ENCODE measurements at places on chromosomes 2 and 18. TPM values are rescaled to one million over a fixed set of nuclear protein-coding genes. Genes with fewer than 3 reads are reported as not detected.
A peak's percentile ranks its signal among the peaks of the same experiment; 100 is the strongest.

DNA sequence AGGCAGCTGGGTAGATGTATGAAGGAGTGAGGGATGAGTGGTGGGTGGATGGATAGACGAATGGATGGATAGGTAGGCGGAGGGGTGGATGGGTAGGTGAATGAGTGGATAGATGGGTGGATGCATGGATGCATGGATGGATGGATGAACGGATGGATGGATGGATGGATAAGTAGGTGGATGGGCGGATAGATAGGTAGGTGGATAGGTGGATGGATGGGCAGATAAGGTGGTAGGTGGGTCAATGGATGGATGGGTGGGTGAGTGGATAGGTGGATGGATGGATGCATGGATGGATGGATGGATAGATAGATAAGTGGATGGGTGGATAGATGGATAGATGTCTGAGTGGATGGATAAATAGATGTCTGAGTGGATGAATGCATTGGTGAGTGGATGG, 30.1 kb downstream of the MLPH start:
- DNase-seq = no peak

- peak; percentile 5 for DNase-seq
Observed at GRCh38 chr18:43396266-43396665, 119.0 kb upstream of the SYT4 start.

GRCh38 chr2:69612200-69612599, 31.3 kb downstream of the AAK1 start:
- DNase-seq = no peak

DNA sequence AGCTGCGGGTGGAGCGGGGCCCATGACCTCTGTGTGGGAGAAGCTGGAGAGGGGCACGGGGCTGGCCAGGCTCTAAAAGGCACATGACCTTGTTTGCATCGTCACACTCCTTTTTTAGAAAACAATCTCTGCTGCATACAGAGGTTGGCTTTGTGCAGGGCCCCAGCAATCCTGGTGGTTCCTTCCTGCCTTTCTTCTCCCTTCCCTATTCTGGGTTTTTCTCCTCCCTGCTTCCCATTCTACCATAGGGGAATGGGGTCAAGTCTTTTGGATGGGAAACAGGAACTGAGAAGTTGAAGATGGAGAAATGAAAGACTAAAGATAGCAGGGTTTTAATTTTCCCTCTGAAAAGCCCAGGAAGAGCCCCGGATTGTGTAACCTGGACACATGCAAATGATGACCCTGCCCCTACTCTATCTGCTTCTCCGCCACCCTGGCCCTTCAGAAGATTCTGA, 53.9 kb downstream of the ASAP2 start:
- no peak for DNase-seq

DNA sequence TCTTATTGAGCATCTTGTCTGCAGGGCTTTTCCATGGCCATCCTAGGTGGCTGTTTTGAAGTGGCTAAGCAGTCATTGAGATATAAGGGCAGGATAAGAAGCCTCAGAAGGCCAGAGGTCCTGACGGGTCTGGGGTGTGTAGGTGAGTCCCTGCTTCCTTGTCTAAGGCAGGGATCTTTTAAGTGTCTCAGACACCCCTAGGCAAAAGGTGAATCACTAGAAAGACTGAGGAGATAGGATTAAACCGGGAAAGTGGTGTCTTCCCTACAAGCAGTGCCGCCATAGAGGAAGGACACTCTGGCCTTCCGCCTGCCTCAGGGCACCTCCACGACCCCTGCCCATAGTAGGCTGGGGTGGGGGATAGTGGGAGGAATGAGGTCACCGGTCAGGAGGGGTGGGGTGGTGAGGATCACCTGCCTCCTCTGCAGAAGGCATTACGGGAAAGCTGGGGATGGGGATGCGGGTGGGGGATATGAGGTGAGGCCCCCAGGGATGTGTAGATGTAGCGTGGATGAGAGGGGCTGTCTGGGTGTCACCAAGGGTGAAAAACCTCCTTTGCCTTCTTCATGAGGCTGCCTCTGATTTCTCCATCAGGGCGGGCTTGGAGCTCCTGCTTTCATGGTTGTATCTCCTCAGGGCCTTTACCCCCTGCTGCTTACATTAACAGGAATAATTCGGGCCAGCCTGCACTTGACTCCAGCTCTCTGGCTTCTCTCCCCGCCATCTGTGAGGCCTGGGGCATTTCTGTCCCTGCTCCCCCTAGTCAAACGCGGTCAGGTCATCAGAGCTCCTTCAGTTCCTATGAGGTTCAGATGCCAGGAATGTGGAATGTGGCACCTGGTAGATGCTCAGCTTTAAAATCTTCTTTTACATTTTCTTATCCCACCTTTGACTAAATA, 244.0 kb downstream of the DYSF start:
- no peak for DNase-seq

- DNase-seq = no peak
Observed at GRCh38 chr2:96102596-96103186, 13.7 kb downstream of the ADRA2B start.

- peak; percentile 35 for DNase-seq
Observed at GRCh38 chr2:29841386-29842004, 79.9 kb downstream of the ALK start.

GRCh38 chr18:12742453-12742852, 39.6 kb downstream of the PSMG2 start:
- DNase-seq = peak; percentile 34

DNA sequence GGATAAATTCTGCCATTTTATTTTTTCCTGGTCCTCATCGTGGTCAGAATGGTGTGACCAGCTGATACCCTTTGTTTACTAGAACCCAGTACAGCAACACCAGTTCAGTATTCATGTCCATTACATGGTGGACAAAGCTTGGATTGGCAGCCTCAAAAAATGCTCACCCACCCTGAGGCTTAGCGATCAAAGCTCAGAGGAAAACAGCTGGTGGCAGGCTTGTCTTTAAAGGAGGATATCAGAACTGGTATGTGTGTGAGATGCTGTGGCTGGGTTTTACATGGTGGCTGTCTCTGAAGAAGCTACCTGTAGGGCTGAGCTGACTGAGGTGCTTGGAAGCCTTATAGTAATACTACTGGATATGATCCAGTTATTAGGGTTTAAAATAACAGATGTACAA, 471.1 kb upstream of the MEX3C start:
- DNase-seq = no peak

- peak; percentile 41 for DNase-seq
Observed at GRCh38 chr2:10575609-10576280, 114.0 kb downstream of the NOL10 start.

DNA sequence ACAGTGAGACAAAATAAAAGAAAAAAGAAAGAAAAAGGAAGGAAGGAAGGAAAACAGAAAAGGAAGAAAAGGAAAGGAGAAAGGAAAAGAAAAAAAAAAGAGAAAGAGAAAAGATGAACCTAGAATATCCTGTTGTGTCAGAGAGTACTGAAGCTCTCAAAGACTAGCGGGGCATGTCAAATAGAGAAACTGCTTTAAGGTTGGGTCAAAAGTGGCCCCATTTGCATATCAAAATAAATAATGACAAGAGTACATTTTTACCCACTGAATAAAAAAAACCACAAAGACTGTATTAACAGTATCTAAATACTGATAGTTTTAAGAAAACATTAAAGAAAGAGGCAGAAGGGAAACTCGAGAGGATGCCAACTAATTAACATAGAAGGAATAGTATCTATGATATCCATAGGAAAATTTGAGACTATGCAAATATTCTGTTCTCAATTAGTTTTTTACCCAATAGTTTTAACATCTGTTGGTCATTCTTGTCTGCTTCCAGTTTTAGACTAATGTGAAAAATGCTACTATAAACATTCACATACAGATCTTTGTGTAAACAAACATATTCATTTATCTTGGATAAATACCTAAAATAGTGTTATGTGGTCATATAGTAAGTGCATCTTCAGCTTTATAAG, 53.2 kb downstream of the SFXN5 start:
- no peak for DNase-seq

DNA sequence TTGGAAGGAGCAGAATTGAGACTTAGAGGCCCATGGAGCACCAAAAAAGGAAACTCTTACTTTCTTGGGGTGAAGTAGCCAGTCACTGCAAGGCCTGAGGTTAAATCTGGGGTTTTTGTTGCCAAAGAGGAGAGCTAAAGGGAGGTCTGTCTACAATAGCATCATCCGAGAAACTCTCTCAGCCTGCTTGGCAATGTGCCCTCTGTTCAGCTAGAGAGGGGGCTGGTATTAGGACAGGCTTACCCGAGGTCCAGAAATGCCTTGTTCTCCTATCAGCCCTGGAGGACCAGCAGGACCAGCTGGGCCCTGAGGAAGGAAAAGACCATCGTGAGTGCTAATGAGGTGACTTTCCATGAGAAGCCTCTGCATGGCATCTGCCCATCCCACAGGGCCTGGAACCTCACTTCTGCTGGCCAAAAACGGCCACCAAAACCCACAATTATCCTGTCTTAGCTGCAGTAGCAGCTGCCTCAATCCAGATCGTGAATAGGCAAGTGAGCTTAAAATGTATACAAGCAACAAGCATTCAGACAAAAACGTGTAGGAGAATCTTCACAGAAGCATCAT, 61.6 kb downstream of the COL6A3 start:
- DNase-seq = no peak

DNA sequence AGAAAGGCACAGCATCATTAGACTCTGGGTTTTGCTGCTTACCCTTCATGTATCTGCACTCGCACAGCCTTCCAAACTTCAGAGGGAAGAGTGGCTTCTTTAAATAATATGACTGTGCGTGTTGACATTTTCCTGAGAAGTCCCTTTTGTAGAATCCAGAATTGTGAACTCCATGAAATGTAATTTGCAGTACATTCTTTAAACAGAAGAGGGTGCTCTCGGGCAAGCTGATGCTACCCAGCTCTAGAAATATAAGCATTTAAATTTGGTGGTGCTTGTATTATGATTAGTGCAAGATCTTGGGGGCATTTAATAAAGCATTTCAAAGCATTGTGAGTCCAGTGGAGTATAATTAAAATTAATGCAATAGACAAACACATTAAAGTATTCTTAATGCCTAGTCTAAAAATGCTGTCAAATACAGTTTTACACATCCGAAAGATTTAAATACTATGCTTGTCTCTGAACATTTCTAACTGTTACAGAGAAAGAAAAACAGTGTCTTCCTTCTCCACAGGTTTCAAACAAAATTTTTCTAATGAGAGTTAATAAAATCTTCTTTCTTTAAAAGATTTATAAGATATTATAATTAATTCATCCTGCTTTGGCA, 17.3 kb upstream of the GTF2A1L start:
- no peak for DNase-seq

- no peak for DNase-seq
Observed at GRCh38 chr2:86072271-86072858, 33.3 kb downstream of the POLR1A start.

ZNF512 gene
- 25.3 TPM for polyA plus RNA-seq

DSC2 gene
- polyA plus RNA-seq = 0.87 TPM

ASAP2 gene
- 19.8 TPM for polyA plus RNA-seq

SCYGR4 gene
- polyA plus RNA-seq = not detected

IL1B gene
- 0.38 TPM for polyA plus RNA-seq

All from A549 (cell line).